ENCODE measurements at places on chromosomes 7 and 10. TPM values are rescaled to one million over a fixed set of nuclear protein-coding genes. Genes with fewer than 3 reads are reported as not detected.

The WEE2 gene
- not detected for total RNA-seq

The OR2A1 gene
- not detected for total RNA-seq

The SUPV3L1 gene
- total RNA-seq, result 21.8 TPM

The PNLIPRP1 gene
- total RNA-seq, result not detected

The SEMA3E gene
- total RNA-seq, result 0.23 TPM

The FAM25C gene
- not detected for total RNA-seq

The NKX2-3 gene
- not detected for total RNA-seq

The HMX2 gene
- not detected for total RNA-seq

The GDF2 gene
- total RNA-seq, result not detected

The WNT16 gene
- not detected for total RNA-seq

The INMT gene
- not detected for total RNA-seq

The SKIDA1 gene
- 0.04 TPM for total RNA-seq

The IQUB gene
- total RNA-seq, result not detected

The TSPAN12 gene
- total RNA-seq, result not detected

The SPDYE9 gene
- total RNA-seq, result not detected

The TMEM176B gene
- total RNA-seq, result not detected

The OR2A7 gene
- total RNA-seq, result 1.1 TPM

The NPY4R gene
- total RNA-seq, result not detected

The GHITM gene
- total RNA-seq, result 192 TPM

The SFR1 gene
- total RNA-seq, result 14.8 TPM

The TAS2R41 gene
- not detected for total RNA-seq

The SPDYE8 gene
- not detected for total RNA-seq

The DGKI gene
- not detected for total RNA-seq

The OR9A2 gene
- not detected for total RNA-seq

The PSAP gene
- 507 TPM for total RNA-seq

The POLR2J2 gene
- 2.3 TPM for total RNA-seq

The EPHB4 gene
- 81.7 TPM for total RNA-seq

The PKD1L1 gene
- not detected for total RNA-seq

Measured in hair follicular keratinocyte (primary cell).